GM12891 (cell line): ENCODE measurements at places on chromosomes 6 and 20.

GRCh38 chr6:34389034-34389433 is 3.4 kb downstream of the NUDT3 start:
- no peak for DNase-seq

- no peak for DNase-seq
Measured at GRCh38 chr6:34246563-34247391, 2.0 kb downstream of the SMIM29 start.

DNA sequence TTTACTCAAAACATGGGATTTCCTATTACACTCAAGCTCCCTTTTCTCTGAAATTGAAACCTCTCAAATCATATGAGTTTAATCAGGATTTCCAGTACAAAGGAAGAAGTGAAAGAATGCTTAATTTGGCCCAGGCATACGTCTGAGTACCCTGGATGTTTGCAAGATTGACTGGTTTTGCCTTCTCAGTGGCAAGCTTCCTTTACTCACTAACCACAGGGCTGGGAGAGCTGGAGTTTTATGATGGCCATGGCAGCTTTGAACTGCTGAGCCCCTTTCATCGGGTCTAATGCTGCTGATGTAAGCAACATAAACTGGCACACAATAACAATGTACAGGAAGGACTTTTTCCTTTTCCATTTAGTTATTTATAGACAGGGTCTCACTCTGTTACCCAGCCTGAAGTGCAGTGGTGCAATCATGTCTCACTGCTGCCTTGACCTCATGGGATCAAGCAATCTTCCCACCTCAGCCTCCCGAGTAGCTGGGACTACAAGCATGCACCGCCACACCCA is 194.8 kb downstream of the SLC35F1 start:
- no peak for DNase-seq

DNA sequence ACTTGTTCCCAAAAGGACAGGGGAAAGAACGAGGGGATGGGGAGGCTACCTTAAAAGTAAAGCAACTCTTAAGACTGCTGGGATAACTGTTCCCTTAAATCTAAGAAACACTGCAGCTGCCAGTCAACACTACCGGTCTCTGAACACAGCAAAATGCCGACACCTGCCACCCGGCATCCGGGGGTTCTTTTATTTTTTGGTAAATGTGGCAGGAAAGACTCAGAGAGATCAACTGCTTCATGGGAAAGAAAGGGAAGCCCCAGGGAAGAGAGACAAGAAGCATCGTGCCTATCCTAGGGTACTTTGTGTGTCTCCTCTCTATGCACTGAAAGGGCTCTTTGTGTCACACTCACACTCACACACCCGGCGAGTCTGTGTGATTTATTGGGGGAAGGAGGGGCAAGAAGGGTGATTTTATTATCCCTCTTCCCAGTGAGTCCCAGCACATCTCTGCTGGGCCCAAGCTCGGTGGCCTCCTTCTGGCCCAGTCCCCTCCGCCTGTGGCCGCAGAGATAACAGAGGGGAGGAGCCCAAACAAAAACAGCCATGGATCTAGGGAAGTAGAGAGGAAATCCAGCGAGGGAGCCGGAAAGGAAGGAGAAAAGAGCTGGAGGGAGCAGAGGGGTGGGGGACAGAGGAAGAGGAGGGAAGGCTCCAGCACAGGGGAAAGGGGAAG is 1.4 kb downstream of the FYN start:
- no peak for DNase-seq

DNA sequence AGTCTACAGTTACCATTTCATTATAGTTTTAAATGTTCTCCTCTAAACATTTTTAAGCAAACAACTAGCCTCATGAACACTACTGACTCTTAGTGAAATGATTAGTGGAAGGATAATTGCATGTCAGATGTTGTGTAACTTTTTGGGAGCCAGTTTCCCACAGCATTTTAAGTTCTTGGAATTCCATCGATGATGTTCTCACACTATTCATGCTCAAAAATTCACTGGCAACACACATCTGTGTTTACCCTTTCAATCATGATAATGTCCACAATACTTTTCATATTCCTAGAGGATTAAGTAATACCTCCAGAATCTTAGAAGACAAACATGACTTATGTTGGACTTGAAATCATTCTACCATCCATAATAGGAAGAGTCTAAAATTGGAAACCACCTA is 678.1 kb upstream of the ID4 start:
- DNase-seq = no peak

- DNase-seq = no peak
Measured at GRCh38 chr20:56781108-56781739, 152.1 kb downstream of the TFAP2C start.

- no peak for DNase-seq
Measured at GRCh38 chr20:62056975-62057374, 8.7 kb downstream of the TAF4 start.

GRCh38 chr20:6492271-6493055 is 275.0 kb upstream of the BMP2 start:
- DNase-seq = no peak

DNA sequence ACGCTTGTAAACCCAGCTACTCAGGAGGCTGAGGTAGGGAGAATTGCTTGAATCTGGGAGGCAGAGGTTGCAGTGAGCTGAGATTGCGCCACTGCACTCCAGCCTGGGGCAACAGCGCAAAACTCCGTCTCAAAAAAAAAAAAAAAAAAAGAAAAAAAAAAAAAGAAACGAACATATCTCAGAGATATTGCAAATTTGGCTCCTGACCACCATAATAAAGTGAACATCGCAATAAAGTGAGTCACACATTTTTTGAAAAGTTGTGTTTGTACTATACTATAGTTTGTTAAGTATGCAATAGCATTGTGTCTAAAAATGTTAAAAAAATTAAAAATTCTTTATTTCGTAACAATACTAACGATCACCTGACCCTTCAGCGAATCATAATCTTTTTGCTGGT is 13.3 kb downstream of the RSPH9 start:
- DNase-seq = no peak

- DNase-seq = no peak
Measured at GRCh38 chr6:89843070-89843469, 13.4 kb downstream of the CASP8AP2 start.

DNA sequence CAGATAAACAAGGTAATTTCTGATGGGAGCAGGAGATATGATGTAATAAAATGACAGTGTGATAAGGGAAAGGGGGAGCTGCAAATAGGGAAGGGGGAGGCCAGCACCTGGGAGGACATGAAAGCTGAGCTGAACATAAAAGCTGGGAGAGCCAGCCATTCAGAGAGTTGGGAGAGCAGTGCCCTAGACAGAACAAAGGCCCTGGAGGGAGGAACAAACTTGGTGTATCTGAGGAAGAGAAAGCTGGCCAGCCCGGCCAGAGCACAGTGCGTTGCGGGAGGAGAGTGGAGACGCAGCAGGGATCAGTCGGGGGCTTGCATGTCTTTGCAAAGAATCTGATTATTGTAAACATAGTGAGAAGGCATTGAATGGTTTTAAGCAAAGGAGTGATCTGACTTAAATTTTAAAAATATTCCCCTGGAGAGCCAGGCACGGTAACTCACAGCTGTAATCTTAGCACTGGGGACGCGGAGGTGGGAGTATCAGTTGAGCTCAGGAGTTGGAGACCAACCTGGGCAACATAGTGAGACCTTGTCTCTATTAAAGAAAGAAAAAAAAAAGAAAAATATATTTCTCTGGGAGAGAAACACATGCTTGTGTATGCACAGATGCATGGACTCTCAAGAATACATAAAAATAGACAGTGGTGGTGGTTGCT is 318.2 kb downstream of the ZFAND3 start:
- no peak for DNase-seq

DNA sequence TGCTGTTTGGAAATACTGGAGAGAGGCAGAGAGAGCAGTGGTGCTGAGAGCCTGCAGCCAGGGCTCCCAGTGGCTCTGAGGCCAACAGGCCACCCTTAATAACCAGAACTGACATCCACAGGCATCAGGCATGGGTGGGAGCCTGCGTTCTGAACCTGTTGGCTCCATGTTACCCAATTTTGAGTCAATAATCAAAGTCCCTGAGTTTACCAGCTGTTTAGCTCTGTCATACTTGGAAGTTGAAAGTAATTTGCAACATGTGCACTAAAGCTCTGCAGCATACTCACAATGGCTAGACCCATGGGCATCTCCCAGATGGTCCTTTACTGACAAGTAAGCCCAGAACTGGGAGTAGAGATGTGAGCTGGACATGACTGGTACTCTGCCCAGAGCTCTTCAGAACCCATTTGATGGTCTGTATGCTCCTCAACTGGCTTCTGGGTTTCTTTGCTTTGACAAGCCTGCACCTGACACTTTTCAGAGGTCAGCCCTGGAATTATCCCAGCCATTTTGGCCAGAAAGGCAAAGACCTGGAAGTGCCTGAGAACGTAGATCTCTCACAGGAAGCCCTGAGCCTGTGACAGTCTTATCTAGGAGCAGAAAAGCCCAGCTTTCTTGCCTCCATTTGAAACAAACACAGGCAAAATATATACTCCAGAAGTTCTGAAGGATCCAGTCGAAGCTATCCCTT is 122.4 kb upstream of the CITED2 start:
- DNase-seq = no peak

DNA sequence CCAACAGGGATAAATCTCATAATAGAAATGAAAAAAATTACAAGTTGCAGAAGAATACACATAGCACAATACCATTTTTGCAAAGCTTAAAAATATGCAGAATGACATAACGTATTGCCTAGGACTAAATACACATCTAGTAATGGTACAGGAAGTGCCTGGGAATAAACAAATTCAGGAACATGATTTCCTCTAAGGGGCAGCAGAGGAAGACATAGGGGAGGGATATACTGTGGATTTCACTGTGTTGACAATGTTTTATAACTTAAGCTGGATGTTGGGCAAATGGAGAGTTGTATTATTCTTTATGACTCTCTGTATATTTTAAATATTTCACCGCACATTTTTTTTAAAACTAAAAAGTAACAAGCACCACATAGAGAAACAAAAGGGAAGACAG is 5.6 kb upstream of the GLO1 start:
- no peak for DNase-seq

- DNase-seq = no peak
Measured at GRCh38 chr6:7899101-7899888, 11.3 kb downstream of the TXNDC5 start.

- DNase-seq = no peak
Measured at GRCh38 chr20:42609618-42610017, 580.1 kb downstream of the PTPRT start.

DNA sequence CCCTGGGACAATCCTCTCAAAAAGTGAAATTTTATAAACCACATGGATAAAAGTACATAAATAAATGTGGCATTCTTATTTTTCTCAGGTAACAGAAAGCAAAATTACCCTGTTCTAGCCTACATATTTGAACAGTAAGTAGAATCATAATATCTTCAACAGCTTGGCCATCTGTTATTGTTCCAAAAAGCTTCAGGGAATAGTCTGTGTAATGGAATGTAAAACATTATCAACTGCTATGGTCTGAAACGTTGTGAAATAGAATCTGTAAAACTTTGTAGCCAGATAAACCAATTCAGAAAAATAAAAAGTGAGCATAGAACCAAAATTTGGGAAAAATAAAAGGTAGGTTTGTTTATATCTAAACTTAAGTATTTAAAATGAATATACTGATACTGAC is 114.7 kb downstream of the THEMIS start:
- no peak for DNase-seq

DNA sequence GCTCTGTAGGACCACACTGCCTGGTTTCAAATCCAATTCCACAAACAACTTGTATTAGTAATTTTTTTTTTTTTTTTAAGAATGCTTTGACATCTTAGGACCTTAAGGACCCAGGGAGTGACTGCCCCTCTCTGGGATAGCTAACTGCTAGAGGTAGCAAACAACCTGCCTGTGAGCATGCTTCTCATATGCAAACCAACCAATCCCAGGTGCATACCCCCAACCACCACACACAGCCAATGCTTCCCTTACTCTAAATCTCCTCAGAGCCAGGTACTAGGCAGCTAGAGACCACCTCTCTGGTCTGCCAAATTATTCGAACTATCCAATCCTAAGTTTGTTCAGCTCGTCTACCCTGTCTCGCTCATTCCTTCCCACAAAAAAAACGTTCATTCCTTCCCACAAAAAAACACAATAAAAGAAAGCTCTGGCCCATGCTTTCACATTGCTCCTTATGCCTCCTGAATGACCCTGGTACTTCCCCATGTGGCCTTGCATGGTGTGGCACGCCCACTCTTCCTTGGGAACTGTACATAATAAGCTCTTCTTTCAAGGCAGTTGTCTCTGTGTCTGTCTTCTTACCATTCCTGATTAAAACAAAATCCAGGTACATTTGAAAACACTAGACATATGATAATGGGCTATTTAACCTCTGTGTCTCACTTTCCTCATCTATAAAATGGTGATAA is 6.4 kb downstream of the SERAC1 start:
- no peak for DNase-seq

DNA sequence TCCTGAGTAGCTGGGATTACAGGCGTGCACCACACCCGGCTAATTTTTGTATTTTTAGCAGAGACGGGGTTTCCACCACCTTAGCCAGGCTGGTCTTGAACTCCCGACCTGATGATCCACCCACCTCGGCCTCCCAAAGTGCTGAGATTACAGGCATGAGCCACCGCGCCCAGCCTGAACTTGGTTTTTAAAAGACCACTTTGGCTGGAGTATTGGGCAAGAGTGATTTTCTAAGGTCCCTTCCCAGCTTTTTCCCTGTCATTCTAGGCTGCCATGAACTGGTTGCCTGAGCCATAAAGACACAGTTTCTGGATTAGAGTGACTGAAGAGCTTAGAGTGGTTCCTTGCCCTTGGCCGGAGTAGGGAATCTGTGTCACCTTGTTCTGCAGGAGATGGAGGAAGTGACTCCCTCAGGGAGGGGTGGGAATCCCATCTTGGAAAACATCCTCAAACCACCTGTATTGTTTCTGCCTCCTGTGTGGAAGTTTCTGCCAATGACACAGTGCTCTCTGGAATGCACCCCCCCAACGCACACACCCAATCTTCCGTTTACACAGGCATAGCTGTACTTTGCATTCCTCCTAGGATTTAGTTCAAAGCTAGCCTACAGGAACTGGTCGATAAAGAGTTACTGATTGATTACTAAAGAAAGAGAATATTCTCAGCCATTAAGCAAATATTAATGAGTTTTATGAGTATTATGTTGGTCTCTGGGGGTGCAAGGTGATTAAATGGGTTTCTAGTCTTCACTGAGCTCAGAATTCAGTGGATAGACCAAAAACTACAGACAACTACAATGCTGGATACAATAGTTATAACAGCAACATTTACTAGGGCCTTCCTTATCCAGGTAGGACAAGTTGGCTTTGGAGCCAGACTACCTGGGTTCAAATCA is 18.2 kb downstream of the BCL2L1 start:
- DNase-seq = no peak

GRCh38 chr20:34941226-34941625 is 14.4 kb downstream of the GSS start:
- no peak for DNase-seq

DNA sequence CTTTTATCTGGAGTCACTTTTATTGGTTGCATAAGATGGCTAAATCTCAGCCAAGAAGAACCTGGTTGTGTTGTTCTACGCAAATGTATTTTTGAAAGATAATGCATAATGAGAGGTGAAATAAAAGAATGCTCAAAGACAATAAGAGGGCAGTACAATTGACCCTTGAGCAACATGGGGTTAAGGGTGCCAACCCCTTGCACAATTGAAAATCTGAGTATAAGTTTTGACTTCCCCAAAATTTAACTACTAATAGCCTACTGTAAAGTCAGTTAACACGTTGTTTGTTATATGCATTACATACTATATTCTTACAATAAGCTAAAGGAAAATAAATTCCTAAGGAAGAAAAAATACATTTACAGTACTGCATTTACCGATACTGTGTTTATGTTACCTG is 5.9 kb downstream of the RNF146 start:
- no peak for DNase-seq

- no peak for DNase-seq
Measured at GRCh38 chr6:39310542-39310941, 3.7 kb downstream of the KCNK17 start.
